ENCODE measurements at places on chromosomes 3 and 15. TPM values are rescaled to one million over a fixed set of nuclear protein-coding genes. Genes with fewer than 3 reads are reported as not detected.

CADM2 gene
- not detected for polyA plus RNA-seq

CCDC13 gene
- 0.20 TPM for polyA plus RNA-seq

PRSS50 gene
- not detected for polyA plus RNA-seq

CLDN16 gene
- polyA plus RNA-seq, result 0.04 TPM

SLC28A2 gene
- polyA plus RNA-seq, result not detected

EXD1 gene
- not detected for polyA plus RNA-seq

Measured in AG04450 (cell line).